ENCODE measurements at places on chromosomes 1 and 21.

- DNase-seq, result no peak
Measured at GRCh38 chr1:3129133-3129490, 60.1 kb downstream of the PRDM16 start.

GRCh38 chr1:1183221-1183747 is 9.6 kb downstream of the TTLL10 start:
- peak; percentile 74 for DNase-seq

DNA sequence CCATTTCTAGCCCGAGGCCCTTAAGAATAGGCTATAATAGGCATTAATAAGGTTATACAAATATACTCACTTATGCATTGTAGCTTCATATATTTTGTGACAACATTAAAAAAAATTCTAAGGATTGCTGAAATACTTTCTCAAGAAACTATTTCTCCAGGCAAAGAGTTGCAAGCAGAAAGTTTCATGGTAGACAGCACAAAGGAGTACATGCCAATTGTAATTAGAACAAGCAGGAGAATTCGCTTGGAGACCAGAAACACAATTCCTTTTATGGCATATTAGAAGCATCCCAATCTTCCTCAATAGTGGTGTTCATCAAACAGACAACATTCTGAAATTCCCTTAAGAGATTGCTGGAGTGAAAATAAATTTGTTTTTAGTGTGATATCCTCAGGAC is 122.8 kb downstream of the CRB1 start:
- no peak for DNase-seq

- no peak for DNase-seq
Measured at GRCh38 chr1:109626682-109627408, 7.2 kb downstream of the AMPD2 start.

DNA sequence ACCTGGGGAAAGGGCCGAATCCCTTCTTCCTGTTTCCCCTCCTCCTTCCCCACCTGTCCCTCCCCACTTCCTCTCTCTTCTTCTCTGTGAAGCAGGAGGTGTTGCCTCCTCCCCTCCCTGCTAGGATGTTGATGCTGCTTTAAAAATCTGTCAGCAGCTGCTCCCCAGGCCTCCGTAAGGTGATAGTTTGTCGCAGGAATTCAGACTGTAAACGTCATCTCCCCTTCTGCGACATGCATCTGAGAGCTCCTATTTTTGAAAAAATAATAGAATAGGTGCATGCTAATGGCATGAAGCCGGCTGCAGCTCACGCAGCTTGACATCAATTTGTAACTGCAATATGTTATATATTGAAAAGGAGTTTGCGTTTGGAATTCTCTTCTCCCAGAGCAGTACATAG is 70.1 kb downstream of the KAZN start:
- no peak for DNase-seq

GRCh38 chr1:110554871-110555801 is 36.2 kb upstream of the KCNA10 start:
- no peak for DNase-seq

- peak; percentile 83 for DNase-seq
Measured at GRCh38 chr1:55718758-55719671, 503.9 kb upstream of the USP24 start.

GRCh38 chr1:16979475-16980327 is 719 bp downstream of the MFAP2 start:
- peak; percentile 91 for DNase-seq

Data from osteoblast (primary cell).